ENCODE measurements at places on chromosomes 12 and 14.

DNA sequence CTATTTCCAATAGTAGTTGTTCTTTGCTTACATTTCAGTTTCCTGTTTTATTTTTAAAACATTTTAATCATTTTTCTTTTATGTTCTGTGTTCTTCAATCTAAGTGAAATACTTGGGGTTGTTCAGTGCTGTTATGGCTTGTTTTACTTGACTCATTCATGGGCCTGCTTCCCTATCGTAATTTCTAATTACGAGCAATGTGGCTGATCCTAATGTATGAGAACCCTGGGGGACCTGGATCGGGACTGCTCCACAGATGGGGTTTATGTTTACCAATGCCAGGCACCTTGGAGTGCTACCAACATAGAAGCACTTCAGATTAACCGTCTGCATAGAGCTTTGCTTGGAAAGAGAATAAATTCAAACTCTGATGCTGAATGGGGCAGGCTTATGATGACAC lies 29.8 kb downstream of the TECPR2 start:
- DNase-seq: no peak

GRCh38 chr14:103393676-103394626 lies 8.7 kb downstream of the MARK3 start:
- no peak for DNase-seq

DNA sequence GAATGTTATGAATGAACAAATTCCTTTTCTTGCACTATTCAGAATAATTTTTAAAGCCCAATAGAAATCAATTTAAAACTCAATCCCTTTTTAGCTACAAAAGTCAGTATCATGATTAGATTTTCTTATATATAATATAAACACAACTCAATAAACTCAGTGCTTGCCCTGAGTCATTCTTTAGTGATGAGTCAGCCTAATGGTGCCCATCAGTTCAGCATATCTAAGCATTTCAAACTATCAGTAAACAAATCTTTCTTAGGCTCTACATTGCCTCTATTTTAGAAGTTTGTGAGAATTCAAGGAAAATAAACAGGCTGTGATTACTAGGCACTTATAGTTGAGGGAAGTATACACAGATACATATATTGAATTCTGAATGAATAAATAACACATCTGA lies 179.6 kb downstream of the NELL2 start:
- DNase-seq: no peak

- no peak for DNase-seq
Measured at GRCh38 chr12:46357438-46358324, 14.9 kb downstream of the SLC38A2 start.

GRCh38 chr12:45703942-45704341 lies 25.6 kb upstream of the ARID2 start:
- no peak for DNase-seq

- DNase-seq: no peak
Measured at GRCh38 chr12:45757172-45757571, 27.7 kb downstream of the ARID2 start.

- DNase-seq: no peak
Measured at GRCh38 chr14:95336192-95336760, 16.6 kb upstream of the CLMN start.

DNA sequence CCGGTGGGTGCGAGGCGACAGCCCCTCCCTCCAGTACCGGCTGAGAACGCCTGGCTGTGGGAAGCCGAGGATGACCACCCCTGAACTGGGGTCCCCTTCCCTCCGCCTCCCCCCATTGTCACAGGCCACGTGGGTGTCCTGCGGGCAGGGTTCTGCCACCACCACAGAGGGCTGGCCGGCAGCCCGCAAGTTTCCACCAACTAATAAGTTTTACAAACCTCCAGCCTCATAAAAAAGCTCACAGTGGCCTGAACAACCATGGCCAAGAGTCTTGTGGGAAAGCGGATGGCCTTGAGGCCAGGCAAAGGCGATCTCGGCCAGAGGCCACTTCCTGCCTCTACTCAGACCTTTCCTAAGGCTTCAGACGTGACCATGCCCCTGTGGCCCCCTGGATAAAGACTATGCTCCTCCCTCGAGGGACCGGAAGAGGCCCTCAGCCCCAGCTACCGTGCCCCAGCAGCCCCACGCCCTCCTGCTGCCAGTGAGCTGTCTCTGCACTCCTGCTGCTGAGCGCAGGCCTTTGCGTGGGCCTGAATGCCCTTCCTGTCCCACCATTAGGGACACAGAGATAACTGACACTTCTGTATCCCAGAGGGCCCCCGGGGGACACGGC lies 46.1 kb upstream of the DLK1 start:
- DNase-seq: no peak

DNA sequence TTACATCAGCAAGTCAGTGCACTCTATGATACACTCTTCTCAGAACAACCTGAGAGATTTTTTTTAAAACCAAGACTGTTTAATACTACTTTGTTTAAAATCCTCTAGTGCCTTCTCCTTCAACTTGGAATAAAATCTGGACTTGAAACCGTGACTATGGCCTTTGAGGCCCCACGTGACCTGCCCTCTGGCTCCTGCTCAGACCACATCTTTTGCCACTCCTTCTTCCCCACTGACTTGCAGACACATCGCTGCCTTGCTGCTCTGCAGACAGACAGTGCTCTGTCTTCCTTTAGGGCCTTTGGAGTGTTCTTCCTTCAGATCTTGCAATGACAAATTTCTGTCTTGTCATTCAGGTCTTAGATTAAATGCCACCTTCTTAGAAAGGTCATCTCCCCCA lies 48.5 kb downstream of the TTC8 start:
- no peak for DNase-seq

GRCh38 chr12:122049827-122050226 lies 28.1 kb downstream of the BCL7A start:
- no peak for DNase-seq

GRCh38 chr12:28601570-28602058 lies 411.4 kb downstream of the CCDC91 start:
- no peak for DNase-seq

DNA sequence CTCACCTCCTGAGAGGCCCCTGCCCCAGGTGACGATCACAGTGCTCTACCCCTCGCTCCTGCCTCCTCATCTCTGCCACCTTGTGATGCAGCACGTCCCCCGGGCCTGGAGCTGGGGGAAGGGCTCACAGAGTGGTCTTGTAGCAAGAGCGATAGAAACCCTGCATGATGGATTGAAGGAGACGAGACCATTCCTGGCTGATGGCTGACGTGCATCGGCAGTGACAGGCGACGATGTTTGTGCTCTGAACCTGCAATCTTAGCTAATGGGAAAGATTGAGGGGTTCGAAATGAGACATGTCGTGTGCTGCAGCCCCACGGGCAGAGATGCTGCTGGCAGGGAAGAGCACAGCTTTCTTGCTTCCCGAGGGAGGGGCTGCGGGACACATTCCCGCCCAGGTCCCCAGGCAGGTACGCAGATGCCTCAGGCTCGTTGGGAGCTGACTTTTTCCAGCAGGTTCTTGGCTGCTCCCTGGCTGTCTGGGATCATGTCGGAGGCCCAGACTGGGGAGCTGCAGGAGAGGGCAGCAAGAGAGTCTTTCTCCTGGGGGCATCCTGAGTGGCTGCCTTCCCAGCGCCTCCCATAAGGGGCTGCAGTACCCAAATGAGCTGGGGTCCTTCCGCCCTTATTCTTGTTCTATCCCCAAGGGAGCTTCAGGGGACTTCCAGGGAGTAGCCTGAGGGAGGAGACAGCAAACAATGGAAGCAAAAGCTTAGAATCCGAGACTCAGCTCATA lies 38.7 kb upstream of the GPATCH2L start:
- no peak for DNase-seq

DNA sequence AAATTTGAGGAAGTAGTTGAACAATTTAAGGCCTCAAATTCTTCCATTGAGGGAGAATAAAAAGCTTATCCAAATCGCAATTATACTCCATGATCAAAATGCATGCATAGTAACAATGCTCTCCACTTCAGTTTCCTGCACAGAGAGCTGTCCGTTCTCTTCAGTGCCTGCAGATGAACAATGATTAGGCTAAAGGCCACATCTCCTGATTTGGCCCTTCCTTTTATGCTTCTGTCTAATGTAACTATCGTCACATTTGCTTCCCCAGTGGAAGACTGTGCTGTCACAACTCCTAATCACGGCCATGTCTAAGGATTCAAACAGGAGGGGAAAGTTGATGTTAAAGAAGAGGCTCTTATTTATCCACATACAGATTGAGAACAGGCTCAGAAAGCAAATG lies 113.6 kb upstream of the NPAS3 start:
- DNase-seq: no peak

- DNase-seq: no peak
Measured at GRCh38 chr12:84760091-84760865, 152.3 kb downstream of the SLC6A15 start.

DNA sequence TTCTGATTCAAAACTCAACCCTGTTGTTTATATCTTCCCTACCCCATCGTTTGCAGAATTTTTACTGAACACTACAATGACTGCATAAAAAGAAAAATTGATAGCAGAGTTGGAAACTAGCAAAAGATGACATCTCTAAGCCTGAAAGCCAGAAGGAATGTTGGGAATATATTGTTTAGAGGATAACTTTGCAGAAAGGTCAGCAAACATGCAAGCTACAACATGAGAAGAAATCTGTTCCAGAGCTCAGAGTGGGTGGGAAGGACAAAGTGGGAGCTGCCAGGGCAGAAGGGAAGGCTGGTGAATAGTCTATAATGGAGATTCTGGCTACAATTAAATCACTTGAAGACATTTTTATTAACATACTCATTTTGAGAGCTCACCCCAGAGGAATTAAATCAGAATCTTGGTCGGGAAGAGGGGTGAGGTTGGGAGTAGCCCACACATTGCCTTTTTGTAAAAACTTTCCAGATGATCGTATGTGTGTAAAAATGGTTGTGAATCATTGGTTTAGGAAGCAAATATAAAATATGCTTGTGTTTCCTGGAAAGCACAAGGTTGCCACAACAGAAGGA lies 574.8 kb downstream of the FLRT2 start:
- no peak for DNase-seq

GRCh38 chr12:120356567-120357030 lies 12.4 kb downstream of the MSI1 start:
- DNase-seq: peak; percentile 95

DNA sequence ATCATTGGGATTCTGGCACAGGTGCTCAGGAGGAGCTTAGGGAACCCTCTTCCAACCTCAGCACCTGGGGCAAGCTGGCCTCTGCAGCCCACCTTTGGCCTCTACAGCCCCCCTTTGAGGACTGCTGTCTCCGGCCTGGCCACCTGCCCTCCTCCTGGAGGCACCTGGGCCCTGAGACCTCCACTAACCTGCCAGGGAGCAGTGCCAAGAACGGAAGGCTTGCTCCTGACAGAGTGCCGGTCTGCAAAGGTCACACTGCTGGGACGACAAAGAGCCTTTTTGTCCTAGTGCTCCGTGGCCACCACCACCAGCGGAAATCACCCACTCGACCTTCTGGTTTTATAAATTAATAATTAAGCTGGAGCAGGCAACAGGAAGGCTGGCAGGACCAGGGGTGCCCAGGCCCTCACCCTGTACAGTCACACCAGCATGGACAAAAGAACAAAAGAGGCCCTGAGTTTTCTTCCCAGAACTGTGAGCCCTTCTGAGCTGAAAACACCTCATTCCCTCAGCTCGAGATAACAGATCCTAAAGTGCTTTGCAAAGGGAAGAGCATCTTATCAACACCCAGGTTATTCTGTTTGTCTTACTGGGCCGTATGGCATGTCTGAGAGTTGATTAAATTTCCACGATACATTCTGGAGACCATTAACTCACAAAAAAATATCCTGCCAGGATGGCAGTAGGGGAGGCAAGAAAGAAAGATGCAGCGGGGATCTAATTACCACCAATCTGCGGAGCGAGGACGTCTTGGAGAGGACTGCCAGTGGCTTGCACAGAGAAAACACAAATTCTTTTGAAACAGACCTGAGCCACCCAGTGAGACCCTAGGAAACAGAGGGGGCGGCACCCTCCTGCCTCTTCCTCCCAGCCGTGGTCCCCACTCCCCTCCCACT lies 8.2 kb downstream of the TESC start:
- DNase-seq: no peak

- no peak for DNase-seq
Measured at GRCh38 chr12:16063726-16064125, 152.6 kb downstream of the DERA start.

- DNase-seq: no peak
Measured at GRCh38 chr12:132462788-132463187, 27.2 kb upstream of the FBRSL1 start.

GRCh38 chr12:62694116-62694515 lies 227.5 kb downstream of the MON2 start:
- DNase-seq: no peak

DNA sequence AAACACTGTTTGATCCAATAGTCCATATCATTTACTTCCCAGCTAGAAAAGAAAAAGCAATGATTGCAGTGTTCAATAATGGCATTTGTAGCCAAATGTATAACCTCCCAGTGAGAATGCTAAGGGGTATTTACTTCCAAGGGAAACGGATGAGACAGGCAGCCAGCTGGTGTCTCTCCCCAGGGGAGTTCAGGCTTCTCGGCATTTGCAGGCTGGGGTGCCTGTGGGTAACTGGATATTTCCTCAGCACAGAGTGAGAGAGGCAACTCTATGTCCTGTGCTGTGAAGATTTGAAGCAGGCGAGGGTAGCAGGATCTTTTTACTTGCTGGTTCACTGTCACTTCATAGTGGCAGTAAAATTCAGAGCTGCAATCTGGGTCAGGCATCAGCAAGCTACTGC lies 1455.6 kb upstream of the TMEM132C start:
- DNase-seq: no peak

GRCh38 chr14:68181519-68182326 lies 362.1 kb downstream of the RAD51B start:
- no peak for DNase-seq

GRCh38 chr14:58944968-58945356 lies 243.5 kb upstream of the DAAM1 start:
- DNase-seq: no peak

- no peak for DNase-seq
Measured at GRCh38 chr12:131264635-131265034, 310.9 kb downstream of the ADGRD1 start.

DNA sequence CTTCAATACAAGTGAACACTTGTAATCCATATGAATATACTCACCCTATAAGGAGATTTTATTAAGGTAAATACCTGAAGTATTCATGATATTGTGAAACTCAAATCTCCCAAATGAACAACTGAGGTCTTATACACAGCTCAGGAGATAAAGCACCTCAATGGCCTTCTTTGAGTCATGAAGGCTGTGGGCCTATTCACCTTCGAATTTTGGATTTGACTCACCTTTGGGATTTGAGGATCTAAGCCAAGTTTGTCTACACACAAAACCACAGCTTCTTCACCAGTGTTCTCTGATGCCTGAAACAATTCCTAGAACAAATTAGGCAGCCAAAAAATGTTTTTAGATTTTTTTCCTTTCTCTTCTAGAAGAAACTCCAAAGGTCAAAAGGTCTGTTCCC lies 194.1 kb downstream of the NUAK1 start:
- no peak for DNase-seq

GRCh38 chr12:82015623-82016347 lies 256.6 kb upstream of the PPFIA2 start:
- DNase-seq: no peak

Data from GM19239 (cell line).